ENCODE measurements at places on chromosomes 5 and 9.

DNA sequence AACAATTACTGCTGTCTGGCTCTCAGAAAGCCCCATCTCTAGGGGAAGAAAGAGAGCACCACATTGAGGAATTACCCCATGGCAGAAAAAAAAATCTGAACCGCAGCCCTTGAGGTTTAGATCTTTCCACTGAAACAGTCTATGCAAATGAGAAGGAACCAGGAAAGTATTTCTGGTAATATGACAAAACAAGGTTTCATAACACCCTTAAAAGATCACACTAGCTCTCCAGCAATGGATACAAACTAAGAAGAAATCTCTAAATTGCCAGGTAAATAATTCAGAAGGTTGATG, 427.1 kb downstream of the PRELID2 start:
- no peak for DNase-seq

DNA sequence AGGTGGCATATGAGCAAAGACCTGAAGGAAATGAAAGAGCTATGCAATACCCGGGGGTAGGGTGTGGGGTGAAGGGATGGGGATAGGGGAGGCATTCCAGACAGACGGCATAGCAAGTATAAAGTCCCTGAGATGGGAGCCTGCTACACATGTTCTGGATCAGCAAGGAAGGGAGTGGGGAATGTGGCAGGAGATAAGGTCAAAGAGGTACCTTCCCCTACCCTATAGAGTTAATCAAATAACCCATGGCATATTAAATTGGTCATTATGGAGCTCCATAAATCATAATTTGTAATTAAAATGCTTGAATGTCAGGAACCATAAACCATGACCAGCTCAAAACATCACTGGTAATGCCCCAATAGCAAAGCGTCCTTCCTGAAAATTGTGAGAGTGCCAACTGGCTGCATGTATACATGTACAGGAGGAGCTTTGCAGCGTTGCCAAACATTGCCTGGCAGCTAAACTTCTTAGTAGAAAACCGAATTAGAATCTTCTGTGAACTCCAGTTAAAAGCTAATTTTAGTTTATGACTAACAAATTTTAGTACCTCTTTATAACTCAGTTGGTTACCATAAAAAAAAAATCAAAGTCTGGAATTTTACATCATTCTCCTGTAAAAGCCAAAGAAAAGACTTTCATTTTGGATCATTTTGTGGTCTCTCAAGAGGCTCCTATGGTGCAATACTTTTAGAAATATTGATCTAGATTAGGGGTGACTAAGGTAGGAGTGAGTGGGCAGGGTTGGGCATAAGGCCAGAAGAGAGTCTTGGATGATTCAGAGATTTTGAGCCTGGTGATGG, 4.7 kb downstream of the DNAI1 start:
- DNase-seq = peak; percentile 63

GRCh38 chr9:106890608-106891007, 27.6 kb downstream of the ZNF462 start:
- no peak for DNase-seq

GRCh38 chr9:6272229-6272598, 56.0 kb upstream of the TPD52L3 start:
- no peak for DNase-seq

- DNase-seq = peak; percentile 48
Observed at GRCh38 chr5:97838214-97838613, 655.2 kb upstream of the RIOK2 start.

- DNase-seq = no peak
Observed at GRCh38 chr5:65355301-65355700, 126.4 kb downstream of the ADAMTS6 start.

- DNase-seq = peak; percentile 79
Observed at GRCh38 chr9:7879551-7880245, 80.1 kb upstream of the DMAC1 start.

- DNase-seq = no peak
Observed at GRCh38 chr5:93008502-93009207, 572.4 kb downstream of the NR2F1-AS1 start.

GRCh38 chr5:37722236-37723161, 117.3 kb downstream of the GDNF start:
- peak; percentile 92 for DNase-seq

DNA sequence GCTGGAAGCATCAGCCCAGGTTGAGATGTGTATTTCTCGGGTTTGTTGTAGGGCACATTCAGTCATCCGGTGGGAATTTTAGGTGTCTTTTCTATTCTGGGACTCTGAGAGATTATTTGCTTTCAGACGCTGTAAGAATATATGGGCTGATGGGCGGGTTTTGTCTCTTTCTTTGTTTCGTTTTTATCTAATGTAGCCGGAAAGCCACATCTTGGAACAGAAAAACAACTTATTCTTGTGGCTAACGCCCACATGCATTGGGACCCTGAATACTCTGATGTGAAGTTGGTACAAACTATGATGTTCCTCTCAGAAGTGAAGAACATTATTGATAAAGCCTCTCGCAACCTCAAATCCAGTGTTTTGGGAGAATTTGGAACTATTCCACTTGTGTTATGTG, 22.4 kb downstream of the SCGB3A1 start:
- no peak for DNase-seq

GRCh38 chr9:93292288-93292615, 108.3 kb downstream of the WNK2 start:
- no peak for DNase-seq

GRCh38 chr5:146052780-146053179, 52.6 kb downstream of the PLAC8L1 start:
- peak; percentile 27 for DNase-seq

DNA sequence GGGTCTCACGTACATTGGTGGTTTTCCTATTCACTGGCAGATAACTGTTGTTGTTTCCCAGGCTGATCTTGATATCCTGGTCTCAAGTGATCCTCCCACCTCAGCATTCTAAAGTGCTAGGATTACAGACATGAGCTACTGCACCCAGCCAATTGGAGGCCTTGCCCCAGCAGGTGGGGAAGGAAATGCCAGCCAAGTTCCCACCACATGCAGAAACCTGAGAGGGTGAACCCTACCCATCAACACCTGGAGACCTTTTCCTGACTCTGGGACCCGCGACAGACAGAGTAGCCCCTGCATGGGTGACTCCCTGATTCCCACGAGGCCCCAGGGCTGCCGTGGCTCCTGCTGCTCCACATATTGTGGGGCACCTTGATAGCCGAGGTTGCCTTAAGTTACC, 107.7 kb downstream of the GDA start:
- DNase-seq = no peak

Data from activated CD4-positive, alpha-beta T cell treated with anti-CD3 and anti-CD28 coated beads, Interleukin-2, Interleukin-6, amounts not matched to agents 100 ng/mL and 50 ng/mL, durations not matched to agents 16 hours and 8 hours (primary cell).